ENCODE measurements at places on chromosomes 6 and 20. TPM values are rescaled to one million over a fixed set of nuclear protein-coding genes. Genes with fewer than 3 reads are reported as not detected.

HSPA1B gene
- 105 TPM for total RNA-seq

OPN5 gene
- total RNA-seq = not detected

GSTA1 gene
- total RNA-seq = 0.89 TPM

- no peak for DNase-seq
- peaks cover 8% of the 10 kb centered on the region for H3K4me1 ChIP-seq
- H3K27me3 ChIP-seq = no peaks in the 10 kb centered on the region
- H3K27ac ChIP-seq = no peak overlapping the region
- H3K4me3 ChIP-seq = no peak overlapping the region
Observed at GRCh38 chr6:150126641-150127291, 16.1 kb upstream of the PPP1R14C start.

DNA sequence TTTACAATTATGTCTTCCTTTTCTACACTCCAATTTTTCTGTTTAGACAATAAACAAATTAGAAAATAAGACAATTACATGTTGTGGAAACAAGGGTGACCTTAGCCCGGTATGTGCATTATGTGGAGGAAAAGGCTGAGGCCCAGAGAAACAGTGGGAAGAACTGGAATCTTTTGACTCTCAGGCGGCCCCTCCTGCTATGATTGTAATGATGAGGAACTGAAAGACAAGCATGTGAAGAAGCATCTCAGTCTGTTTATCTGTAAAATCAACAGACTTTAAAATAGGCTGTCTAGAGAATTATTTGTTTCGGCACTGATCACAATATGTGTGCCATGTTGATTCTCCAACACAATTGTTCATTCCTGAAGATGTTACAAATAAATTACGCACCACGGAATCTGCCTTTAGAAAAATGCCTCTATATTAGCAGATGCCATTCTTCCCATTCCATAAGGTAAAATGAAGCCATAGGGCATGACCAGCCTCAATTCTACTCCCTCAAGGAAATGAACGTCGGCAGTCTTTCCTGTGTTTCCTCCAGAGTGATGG is 1201.6 kb upstream of the CITED2 start:
- H3K27me3 ChIP-seq = no peaks in the 10 kb centered on the region
- no peaks in the 10 kb centered on the region for H3K36me3 ChIP-seq
- no peak for DNase-seq
- H3K27ac ChIP-seq = no peak overlapping the region
- H3K4me3 ChIP-seq = no peak overlapping the region
